ENCODE measurements at places on chromosomes 12 and 14.

GRCh38 chr14:105356927-105357326, 41.4 kb upstream of the TEX22 start:
- H3K36me3 ChIP-seq: peaks cover 3% of the 10 kb centered on the region
- DNase-seq: no peak
- H3K27ac ChIP-seq: no peak overlapping the region
- no peak overlapping the region for H3K4me3 ChIP-seq
- no peaks in the 10 kb centered on the region for H3K27me3 ChIP-seq
- H3K4me1 ChIP-seq: peaks cover 11% of the 10 kb centered on the region

GRCh38 chr12:41212625-41213024, 24.5 kb downstream of the PDZRN4 start:
- no peak overlapping the region for H3K4me3 ChIP-seq
- no peak for DNase-seq
- H3K27me3 ChIP-seq: no peaks in the 10 kb centered on the region
- no peaks in the 10 kb centered on the region for H3K36me3 ChIP-seq
- no peak overlapping the region for H3K27ac ChIP-seq

- DNase-seq: no peak
- H3K36me3 ChIP-seq: no peaks in the 10 kb centered on the region
- no peaks in the 10 kb centered on the region for H3K4me1 ChIP-seq
- H3K4me3 ChIP-seq: no peak overlapping the region
- no peak overlapping the region for H3K27ac ChIP-seq
Observed at GRCh38 chr14:61287196-61287595, 6.1 kb upstream of the TMEM30B start.

DNA sequence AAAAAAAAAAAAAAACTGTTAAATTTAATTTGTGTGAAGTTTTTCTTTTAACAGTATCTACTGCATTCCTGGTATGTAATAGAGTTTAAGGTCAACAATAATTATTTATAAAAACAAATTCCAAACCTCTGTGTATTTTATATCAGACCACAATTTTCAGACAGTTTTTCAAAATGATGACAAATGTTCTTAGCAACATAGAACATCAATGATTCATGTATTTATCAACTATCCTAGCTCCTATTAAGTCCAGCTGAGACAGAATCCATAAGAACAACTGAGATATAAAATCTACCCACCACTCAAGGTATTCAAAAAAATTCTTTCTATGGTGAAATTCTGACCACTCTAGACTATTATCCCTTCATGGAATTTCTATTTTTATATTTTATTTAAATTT, 144.5 kb downstream of the EPS8 start:
- no peak for DNase-seq
- H3K27me3 ChIP-seq: no peaks in the 10 kb centered on the region
- no peak overlapping the region for H3K27ac ChIP-seq
- no peaks in the 10 kb centered on the region for H3K36me3 ChIP-seq

DNA sequence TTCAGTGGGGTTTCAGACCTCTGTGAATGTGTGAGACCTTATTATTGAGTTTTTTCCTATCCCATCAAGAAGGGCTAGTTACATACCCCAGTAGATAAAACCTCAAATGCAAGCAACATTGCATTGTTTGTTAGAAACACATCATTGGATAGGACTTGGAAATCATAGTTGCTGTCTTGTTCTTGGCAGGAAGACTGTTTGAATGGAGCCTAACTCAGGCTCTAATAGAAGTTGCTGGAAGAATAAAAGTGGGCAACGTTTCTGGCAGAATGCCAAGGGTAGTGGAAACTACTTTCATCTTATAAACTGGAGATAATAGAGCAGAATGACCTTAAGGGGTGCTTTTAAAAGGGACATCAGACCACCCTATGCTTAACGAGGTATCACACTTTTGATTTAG, 9.9 kb upstream of the PTHLH start:
- H3K27me3 ChIP-seq: no peaks in the 10 kb centered on the region
- no peaks in the 10 kb centered on the region for H3K36me3 ChIP-seq
- H3K4me1 ChIP-seq: no peaks in the 10 kb centered on the region
- H3K27ac ChIP-seq: no peak overlapping the region

GRCh38 chr14:96117101-96117897, 78.1 kb downstream of the C14orf132 start:
- H3K4me3 ChIP-seq: no peak overlapping the region
- no peaks in the 10 kb centered on the region for H3K36me3 ChIP-seq
- H3K4me1 ChIP-seq: no peaks in the 10 kb centered on the region
- H3K27me3 ChIP-seq: no peaks in the 10 kb centered on the region
- DNase-seq: no peak
- H3K27ac ChIP-seq: no peak overlapping the region

DNA sequence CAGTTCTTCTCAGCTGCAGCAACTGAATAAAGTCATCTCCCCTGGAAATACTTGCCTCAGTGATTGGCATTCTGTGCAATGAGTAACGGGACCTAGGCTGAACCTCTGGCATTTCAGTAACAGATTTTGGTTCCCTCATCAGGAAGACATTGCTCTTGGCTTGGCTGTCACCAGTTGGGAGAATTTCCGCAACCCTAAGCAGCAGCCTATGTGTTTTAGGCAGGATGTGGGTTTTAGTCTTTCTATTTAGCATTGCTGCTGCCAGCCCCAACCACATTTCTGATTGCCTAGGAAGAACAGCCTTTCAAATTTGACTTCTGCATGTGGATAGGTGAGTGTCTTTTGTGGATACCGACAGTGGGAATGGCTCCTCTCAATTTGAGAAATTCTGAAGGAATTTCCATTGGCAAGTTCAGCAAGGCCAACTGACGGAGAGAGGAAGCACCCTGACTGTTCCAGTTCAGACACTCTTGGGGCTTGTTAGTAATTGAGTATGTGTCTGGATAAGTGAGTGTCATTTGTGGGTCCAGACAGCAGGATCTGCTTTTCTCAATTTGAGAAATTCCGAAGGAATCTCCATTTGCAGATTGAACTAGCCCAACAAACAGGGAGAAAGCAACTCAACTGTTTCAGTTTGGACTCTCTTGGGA, 19.0 kb upstream of the CLEC2A start:
- DNase-seq: no peak
- no peak overlapping the region for H3K27ac ChIP-seq
- no peaks in the 10 kb centered on the region for H3K4me1 ChIP-seq
- H3K4me3 ChIP-seq: no peak overlapping the region

- no peaks in the 10 kb centered on the region for H3K36me3 ChIP-seq
- H3K27me3 ChIP-seq: no peaks in the 10 kb centered on the region
- H3K27ac ChIP-seq: no peak overlapping the region
- peaks cover 25% of the 10 kb centered on the region for H3K4me1 ChIP-seq
- no peak overlapping the region for H3K4me3 ChIP-seq
Observed at GRCh38 chr12:108313606-108314351, 25.3 kb downstream of the CMKLR1 start.

GRCh38 chr12:47218191-47218654, 138.5 kb upstream of the AMIGO2 start:
- no peak for DNase-seq
- no peaks in the 10 kb centered on the region for H3K4me1 ChIP-seq
- no peaks in the 10 kb centered on the region for H3K27me3 ChIP-seq
- H3K36me3 ChIP-seq: no peaks in the 10 kb centered on the region

DNA sequence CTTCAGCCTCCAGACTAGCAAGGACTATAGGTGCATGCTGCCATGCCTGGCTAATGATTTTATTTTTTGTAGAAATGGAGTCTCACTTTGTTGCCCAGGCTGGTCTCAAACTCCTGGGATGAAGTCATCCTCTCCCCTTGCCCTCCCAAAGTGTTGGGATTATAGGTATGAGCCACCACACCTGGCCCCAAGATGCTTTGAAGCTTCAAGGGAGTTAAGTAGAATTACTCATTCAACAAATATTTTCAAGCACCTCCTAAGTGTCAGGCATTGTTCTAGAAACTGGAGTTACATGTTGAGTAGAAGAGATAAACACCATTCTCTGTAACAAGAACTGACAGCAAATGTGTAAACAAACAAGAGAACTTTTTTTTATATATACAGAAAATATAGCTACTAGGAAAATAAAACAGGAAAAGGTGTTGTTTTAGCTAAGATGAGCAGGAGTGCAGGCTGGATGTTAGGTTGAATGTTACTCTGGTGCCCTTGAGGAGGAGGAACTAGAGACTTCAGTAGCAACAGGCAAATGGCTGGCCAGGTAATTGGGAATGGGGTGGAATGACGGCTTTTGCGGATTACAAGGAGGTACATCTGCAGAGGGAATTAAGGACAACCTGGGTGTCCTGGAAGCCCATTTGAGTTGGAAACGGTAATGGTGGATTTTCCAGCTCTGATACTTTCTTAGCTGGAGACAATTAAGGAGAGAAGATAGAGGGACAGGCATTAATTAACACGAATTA, 32.0 kb upstream of the CFAP54 start:
- H3K4me3 ChIP-seq: no peak overlapping the region
- no peaks in the 10 kb centered on the region for H3K36me3 ChIP-seq
- H3K27ac ChIP-seq: no peak overlapping the region
- H3K4me1 ChIP-seq: no peaks in the 10 kb centered on the region
- DNase-seq: no peak

DNA sequence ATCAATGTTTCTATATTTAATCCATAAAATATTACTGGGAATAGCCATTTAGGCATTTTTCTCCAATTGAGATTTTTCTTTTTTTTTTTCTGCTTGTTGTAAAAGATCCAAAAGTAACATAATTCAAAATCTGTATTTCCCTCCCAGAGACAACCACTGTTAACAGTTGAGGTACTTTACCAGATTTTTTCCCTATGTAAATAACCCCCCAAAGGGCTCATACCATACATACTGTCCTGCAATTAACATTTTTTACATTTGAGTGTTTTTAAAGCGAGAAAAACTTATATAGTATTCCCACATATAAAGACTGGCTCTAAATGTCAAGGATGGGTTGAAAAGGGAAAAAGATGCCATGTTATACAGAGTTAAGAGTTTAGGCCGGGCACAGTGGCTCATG, 18.1 kb downstream of the PPP1R12A start:
- no peak for DNase-seq
- no peak overlapping the region for H3K4me3 ChIP-seq
- no peaks in the 10 kb centered on the region for H3K27me3 ChIP-seq
- H3K36me3 ChIP-seq: peaks cover 5% of the 10 kb centered on the region
- no peaks in the 10 kb centered on the region for H3K4me1 ChIP-seq

DNA sequence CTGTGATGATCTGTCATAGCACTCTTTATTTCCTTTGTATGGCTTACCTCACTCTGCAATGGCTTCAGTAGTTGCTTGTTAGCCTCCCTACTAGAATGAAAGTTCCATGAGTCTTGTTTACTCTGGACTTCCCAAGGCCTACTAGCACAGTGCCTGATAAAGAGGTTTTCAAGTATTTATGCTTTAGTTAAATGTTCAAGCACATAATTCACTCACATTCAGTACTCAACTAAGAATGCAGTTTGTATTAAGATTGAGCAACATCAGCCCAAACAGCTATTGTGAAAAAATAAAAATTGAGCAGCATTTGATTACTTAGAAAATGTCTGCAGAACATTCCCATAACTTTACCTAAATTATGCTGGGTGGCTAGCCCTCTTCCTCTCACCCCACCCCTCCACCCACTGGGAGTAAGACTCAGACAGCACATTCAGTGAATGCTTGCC, 158.9 kb upstream of the AMIGO2 start:
- no peak overlapping the region for H3K4me3 ChIP-seq
- no peaks in the 10 kb centered on the region for H3K4me1 ChIP-seq
- DNase-seq: no peak
- no peaks in the 10 kb centered on the region for H3K36me3 ChIP-seq
- H3K27ac ChIP-seq: no peak overlapping the region

GRCh38 chr14:104865081-104865630, at the start of gene CEP170B:
Gene CEP170B, plus strand, starts transcription at chr14:104865268. Its CDS starts 3,183 bp downstream, at chr14:104868451.
- peaks cover 6% of the 10 kb centered on the region for H3K4me1 ChIP-seq
- H3K36me3 ChIP-seq: no peaks in the 10 kb centered on the region
- no peak within 1 kb of the TSS for H3K27ac ChIP-seq

DNA sequence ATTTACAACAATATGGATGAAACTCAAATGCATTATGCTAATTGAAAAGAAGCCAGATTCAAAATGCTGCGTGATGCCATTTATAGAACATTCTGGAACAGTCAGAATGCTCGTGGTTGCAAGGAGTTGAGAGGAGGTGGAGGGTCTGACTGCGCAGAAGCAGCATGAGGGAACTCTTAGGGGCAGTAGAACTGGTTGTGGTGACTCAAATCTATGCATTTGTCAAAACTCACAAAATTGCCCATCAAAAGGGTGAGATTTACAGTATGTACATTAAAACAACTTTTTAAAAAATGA, 113.7 kb upstream of the PDZRN4 start:
- H3K27me3 ChIP-seq: no peaks in the 10 kb centered on the region
- H3K27ac ChIP-seq: no peak overlapping the region
- no peaks in the 10 kb centered on the region for H3K36me3 ChIP-seq
- no peak overlapping the region for H3K4me3 ChIP-seq

GRCh38 chr12:64694130-64695040, 64.8 kb downstream of the GNS start:
- H3K36me3 ChIP-seq: peaks cover 21% of the 10 kb centered on the region
- H3K27me3 ChIP-seq: no peaks in the 10 kb centered on the region
- no peak overlapping the region for H3K4me3 ChIP-seq

GRCh38 chr14:64721391-64721791, 17.2 kb downstream of the PLEKHG3 start:
- no peak for DNase-seq
- H3K4me1 ChIP-seq: peaks cover 64% of the 10 kb centered on the region
- H3K27ac ChIP-seq: no peak overlapping the region
- no peaks in the 10 kb centered on the region for H3K27me3 ChIP-seq

DNA sequence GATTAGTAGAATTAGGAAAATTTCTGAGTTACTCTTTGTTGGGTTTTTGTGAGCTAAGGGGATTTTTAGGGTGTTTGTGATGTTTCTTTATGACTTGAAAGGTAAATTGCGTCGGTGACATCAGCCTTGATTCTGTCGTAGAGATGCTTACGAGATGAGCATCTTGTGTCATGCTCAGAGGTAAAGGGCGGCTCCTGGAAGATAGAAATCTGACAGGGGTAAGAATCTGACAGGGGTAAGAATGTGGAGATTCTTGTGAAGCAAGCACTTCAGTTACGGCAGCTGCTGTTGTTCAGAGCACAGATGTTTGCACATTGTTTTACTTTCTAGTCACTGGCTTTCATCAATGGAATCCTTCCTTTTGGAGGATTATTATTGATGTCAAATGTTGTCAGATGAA, 22.5 kb downstream of the EML1 start:
- no peaks in the 10 kb centered on the region for H3K36me3 ChIP-seq
- H3K27ac ChIP-seq: no peak overlapping the region
- H3K27me3 ChIP-seq: no peaks in the 10 kb centered on the region
- DNase-seq: no peak

DNA sequence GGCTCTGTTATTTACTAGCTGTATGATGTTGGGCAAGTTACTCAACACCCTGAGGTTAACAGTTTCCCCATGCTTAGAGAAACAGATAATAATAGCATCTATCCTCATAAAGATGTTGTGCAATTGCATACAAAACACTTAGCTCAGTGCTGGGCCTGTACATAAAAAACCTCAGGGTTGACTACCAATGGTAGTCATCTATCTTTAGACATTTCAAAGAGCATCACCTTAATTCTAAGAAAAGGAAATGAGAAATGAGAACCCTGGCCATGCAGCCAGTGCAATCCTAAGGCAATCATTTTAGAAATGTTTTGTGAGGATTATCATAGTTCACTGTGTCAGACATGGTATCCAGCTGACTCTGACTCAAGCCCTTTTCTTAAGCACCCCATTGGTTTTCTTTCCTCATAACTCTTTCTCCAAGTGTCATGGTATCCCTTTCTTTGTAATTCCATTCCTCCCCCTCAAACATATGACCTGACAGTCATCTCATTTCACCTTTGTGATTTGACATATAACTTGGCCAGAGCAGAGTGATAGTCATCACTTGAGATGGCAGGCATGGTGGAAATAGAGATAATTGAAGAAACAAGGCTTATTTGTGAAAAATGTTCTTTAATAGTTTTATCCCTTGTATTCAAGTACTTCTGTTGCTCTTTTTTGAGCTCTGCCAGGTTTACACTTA, 29.5 kb upstream of the OSBPL8 start:
- H3K4me1 ChIP-seq: no peaks in the 10 kb centered on the region
- no peaks in the 10 kb centered on the region for H3K27me3 ChIP-seq
- H3K27ac ChIP-seq: no peak overlapping the region
- no peak for DNase-seq
